NCI-H524 (cell line): ENCODE measurements at places on chromosomes 7 and 10.

DNA sequence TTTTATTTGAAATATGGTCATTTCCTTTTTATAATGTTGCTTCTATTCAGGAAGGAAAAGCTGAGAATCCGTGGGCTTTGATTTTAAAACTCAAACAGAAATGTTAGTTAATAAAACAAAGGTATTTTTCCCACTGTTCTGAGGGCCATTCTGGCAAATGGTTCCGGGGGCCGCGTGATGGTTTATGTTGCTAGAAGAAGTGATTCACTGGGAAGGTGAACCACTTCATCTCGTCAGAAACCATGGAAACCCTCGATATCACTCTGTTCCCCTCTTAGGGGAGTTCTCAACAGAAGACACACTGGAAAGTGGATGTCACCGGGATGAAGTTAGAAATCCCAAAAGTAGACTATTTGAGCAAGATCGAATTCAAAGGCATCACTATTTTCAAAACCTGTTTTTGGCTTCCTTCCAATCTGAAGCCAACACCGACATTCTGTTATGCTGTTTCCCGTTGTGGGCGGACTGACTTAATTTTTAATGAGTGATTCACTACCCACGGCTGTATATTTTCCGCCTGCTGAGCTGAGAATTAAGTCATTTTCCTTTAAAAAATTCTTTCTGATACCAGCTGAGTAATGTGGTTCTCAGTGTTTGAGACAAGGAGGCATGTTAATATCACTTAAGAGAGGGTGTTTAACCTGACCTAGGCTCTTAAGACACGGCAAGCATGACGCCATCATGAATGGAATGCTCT is 84.1 kb downstream of the PTPRE start:
- no peak for DNase-seq

GRCh38 chr10:28587970-28588290 is 55.0 kb downstream of the WAC start:
- no peak for DNase-seq

GRCh38 chr10:57468894-57469432 is 798.7 kb downstream of the IPMK start:
- DNase-seq, result no peak

- no peak for DNase-seq
Measured at GRCh38 chr7:30321089-30321881, 36.9 kb downstream of the ZNRF2 start.

- DNase-seq, result no peak
Measured at GRCh38 chr10:77647543-77648293, 10.1 kb upstream of the KCNMA1 start.

GRCh38 chr10:29619241-29619669 is 15.5 kb downstream of the SVIL start:
- no peak for DNase-seq

DNA sequence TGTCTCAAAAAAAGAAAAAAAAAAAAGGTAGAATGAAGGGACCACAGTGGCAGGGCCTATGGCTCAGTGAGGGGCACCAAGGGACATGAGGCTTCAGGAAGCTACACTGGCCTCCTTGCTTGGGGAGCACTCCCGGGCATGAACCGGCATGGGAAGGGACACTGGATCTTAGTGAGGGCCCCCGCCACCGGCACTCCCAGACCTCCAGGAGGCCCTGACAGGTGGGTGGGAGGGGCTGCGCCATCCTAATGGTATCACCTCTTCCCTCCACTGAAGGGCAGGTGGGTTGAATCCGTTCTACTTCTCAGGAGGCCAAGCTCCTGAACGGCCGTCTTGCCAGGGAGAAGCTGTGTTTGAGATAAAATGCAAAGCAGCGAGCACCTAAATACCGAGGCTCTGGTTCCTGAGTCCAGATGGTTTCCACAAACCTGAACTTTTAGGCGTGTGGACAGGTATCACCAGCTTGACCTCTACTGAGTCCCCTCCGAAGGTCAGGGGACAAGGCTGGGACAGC is 69.8 kb downstream of the C10orf143 start:
- DNase-seq, result no peak

GRCh38 chr10:1366322-1366691 is 310.1 kb downstream of the WDR37 start:
- no peak for DNase-seq

GRCh38 chr7:104207348-104207730 is 474 bp downstream of the ORC5 start:
- DNase-seq, result peak; percentile 25

DNA sequence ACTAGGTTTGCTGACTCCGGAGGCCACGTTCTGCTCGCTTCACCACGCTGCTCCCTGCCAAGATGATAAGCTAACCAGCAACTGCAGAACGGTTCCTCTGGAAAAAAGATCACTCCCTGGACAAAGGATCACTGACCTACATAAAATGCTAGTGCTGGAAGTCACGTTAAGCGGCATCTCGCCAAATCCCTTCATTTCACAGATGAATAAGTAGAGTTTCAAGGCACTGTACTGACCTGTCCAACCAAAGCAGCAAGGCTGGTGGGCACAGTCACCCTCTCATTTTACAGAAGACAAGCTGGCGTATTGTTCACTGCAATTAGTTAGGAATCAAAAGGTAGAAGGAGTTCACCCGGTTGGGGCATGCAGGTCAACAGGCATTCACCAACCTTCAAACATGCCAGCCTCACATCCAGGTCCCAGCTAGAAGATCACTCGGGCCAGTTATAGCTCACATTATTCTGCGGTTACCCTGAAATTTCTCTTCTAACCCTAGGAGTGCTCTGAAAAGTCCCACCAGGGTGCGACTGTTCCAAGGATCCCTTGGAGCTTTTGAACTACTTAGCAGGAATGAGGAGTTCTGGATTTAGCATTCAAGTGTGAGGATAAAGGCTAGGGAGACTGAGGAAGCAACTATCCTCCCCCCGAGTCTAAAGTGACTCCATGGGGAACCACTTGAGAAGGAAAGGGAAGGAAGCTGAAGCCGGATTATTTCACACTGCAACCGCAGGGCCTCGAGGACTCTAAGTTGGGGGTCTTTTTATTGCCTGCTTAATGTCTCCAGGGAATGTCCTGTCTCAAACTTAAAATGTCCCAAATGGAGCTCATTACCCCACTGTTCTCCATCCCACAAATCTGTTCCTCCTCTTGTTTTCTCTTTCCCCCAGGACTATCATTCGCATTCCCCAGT is 32.8 kb downstream of the HIPK2 start:
- DNase-seq, result no peak

GRCh38 chr7:25653384-25653783 is 425.1 kb upstream of the NPVF start:
- no peak for DNase-seq

GRCh38 chr7:12855036-12855435 is 167.6 kb downstream of the ARL4A start:
- no peak for DNase-seq

DNA sequence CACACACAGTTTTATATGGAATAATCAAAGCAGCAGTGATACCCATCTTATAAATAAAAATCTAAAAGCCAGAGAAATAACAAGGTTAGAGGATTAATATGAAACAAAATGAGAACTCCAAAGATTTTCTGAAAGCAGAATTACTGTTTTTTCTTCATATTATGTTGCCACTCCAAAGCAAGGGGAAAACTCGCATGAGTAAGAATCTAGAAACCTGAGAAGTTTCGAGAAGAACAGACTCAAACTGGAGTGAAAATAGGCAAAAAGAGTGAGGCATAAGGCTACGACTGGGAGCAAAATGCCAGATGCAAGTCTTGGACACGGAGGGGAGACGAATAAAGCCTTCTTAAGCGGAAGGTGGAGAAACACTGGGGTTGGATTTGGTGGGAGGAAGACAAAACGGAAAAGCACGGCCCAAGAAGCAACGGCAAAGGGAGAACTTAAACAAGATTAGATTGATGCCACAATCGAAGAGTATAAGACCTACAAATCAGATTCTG is 923 bp downstream of the TNPO3 start:
- DNase-seq, result peak; percentile 49

GRCh38 chr10:4291990-4292389 is 507.0 kb upstream of the KLF6 start:
- no peak for DNase-seq

GRCh38 chr10:91653219-91653870 is 20.5 kb upstream of the PPP1R3C start:
- DNase-seq, result no peak

DNA sequence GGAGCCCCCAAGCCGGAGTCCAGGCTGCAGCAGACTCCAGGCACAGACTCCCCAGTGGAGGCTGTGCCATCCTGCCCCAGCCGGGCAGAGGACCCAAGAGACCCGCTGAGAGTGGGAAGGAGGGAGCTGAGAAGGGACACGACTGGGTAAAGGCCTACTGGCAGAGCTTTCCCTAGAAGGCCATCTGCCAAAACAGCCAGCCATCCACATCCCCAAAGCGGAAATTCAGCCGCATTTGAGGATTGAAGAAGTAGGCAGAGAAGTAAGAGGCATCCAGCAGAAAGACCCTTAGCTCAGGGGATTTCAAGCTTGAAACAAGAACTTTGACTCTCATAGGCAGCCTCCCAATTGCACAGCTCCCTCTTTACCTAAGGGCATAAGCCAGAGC is 857 bp downstream of the CPXM2 start:
- no peak for DNase-seq

GRCh38 chr7:150723467-150723866 is 7.1 kb downstream of the GIMAP1 start:
- no peak for DNase-seq
